ENCODE measurements at places on chromosomes 13 and 19.

DNA sequence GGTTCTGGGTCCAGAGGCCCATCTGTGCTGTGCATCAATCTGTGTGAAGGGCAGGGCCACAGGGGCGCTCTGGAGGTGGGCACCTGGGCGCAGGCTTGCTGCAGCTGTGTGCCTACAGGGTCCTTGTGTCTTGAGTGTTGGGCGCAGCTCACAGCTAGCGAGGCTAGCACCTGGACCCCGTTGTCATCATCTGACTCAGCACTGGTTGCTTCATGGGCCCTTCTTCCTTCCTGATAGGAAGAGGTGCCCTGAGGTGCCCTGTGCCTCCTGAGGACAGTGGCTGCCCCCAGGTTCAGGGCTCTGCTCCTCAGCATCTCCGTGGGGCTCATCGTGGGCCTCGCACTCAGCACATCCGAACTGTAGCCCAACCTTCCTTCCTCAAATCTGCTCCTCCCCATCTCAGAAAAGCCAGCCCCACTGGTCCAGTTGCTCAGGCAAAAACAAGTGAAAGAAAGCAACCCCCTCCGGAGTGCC, 54.8 kb downstream of the GATAD2A start:
- peak; percentile 34 for DNase-seq

DNA sequence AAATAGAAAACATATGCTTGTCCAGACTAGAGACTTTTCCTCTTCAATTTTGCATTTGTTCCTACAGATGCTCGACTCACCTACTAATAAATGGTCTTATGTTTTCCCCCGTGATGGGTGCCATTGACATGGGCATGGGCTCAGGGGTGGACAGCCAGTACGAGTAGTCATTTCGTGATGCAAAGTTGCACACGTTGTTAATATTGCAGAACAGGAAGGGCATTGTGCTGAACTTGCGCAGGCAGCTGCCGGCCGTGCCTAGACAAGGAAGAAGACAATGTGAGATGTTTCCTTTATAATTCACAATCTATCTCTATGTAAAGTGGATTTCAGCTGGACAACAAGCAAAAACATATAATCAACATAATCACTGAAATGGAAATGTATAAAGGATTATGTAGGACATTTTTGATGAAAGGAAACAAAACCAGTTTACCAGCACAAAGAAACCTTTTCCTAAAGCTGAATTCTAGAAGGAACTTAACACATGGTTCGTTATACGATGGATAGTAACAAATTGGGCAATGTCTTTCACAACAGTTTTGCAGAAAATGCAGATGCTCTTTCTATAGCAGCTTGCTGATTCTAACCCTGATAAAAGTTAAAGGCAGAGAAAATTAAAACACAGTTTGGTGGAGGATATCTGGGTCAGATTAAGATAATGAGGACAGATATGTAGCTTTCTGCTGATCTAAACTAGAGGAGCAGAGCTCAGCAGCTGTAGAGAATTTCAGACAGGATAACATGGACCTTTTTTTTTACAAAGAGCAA, 145.7 kb downstream of the COL4A1 start:
- no peak for DNase-seq

GRCh38 chr13:31322702-31323405, 123.1 kb downstream of the B3GLCT start:
- DNase-seq, result no peak

GRCh38 chr19:16415806-16416205, 56.0 kb downstream of the EPS15L1 start:
- DNase-seq, result no peak

- no peak for DNase-seq
These were observed 404 bp downstream of the C19orf44 start for GRCh38 chr19:16496613-16496983.

GRCh38 chr19:2650515-2650914, 52.0 kb downstream of the GNG7 start:
- no peak for DNase-seq

DNA sequence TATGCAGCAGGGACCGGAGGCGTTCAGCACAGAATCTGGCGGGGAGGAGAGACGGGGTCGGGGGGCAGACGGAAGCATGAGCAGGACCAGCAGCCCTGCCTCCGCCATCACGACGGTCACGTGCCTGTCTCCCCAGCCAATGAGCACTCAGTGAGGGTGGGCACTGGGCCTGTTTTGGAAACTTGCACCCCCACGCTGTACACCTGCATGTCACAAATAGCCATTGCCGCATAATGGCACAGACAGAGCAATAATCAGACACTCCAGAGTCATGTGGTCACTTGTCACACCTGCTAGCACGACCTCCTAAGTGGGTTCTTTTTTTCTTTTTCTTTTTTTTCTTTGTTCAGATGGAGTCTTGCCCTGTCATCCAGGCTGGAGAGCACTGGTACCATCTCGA, 8.8 kb downstream of the ERCC2 start:
- DNase-seq, result no peak

- DNase-seq, result no peak
These were observed 29.8 kb upstream of the KATNAL1 start for GRCh38 chr13:30337061-30337610.

- no peak for DNase-seq
These were observed 14.8 kb downstream of the BRD4 start for GRCh38 chr19:15317392-15318071.

GRCh38 chr19:1683869-1684572, 31.6 kb upstream of the TCF3 start:
- DNase-seq, result no peak

DNA sequence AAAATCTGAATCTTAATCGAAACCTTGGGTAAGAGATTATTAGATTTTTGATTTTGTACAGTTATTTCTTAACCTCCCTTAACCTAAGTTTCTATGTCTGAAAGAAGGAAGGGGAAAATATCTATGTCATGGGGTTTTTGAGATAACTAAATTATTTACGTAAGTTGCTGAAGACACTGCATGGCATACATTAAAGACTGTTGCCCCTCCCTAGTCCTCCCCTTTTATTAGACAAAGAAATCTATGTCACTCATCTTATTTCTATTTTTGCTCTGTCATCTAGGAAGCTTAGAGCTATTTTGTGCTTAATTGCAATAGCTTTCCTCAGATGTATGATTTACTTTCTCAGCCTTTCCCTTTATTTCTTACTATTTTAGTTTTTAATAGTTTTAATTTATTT, 15.0 kb downstream of the COG6 start:
- no peak for DNase-seq

GRCh38 chr19:1417681-1418495, 10.5 kb downstream of the DAZAP1 start:
- no peak for DNase-seq

DNA sequence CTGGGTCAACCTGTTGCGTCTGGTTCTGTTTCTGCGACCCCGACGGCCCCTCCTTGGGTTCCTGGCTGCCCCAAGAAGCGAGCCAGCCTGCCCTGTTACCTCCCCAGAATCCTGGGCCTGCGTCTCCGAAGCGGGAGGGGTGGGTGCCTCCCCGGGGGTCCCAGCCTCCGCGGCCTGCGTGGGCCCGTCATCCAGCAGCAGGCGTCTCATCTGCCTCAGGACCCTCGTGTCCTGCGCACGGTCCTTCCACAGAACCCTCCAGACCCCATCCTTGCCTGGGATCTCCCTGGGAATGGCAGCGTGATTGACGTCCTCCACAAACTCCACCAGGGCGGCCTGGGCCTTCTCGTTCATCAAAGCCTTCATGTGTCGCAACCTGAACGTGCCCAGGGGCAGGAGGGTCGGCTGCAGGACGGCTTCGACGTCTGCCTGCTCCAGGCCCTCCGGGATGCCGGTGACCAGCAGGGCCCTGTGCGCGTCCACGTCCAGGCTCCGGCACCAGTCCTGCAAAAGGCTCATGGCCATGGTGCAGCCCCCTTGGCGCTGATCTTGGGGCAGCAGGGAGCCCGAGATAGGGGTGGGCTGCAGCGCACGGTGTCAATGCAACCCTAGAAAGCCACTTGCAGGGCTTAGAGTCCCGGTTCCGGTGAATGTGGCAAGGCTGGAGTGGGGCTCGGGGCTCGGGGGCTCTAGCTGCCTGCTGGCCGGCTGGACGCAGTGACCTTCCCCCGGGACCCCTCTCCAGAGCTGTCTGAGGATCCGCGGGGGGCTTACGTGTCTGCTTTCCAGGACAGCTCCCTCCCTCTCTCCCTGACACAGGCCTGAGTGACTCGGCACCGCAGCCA, 504 bp downstream of the PNMA8B start:
- no peak for DNase-seq

DNA sequence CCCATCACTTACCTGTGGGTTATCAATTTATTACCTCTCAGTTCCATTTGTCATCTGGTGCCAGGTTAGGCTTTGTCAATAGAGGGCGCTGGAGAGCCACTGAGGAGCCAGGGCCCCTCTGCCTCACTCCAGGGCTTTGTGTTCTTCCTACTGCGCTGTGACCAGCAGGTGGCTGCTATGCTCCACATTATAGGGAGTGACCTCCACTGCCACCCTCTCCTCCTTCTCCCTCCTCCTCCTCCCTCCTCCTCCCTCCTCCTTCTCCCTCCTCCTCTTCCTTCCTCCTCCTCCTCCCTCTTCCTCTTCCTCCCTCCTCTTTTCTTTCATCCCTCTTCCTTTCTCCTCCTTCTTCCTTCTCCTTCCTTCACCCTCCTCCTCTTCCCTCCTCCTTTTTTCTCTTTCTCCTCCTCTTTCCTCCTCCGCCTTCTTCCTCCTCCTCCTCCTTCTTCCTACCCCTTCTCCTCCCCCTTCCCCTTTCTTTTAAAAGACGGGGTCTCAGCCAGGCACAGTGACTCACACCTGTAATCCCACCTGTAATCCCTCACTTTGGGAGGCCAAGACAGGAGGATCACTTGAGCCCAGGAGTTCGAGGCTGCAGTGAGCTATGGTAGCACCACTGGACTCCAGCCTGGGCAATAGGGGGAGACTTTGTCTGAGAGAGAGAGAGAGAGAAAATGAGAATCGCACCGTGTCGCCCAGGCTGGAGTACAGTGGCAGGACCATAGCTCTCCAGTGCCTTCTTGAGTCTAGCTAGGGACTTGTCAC, 10.3 kb upstream of the ZBTB32 start:
- DNase-seq, result peak; percentile 91

GRCh38 chr19:10431254-10431942, 11.1 kb downstream of the PDE4A start:
- no peak for DNase-seq

GRCh38 chr19:18675779-18676178, 7.7 kb upstream of the CRTC1 start:
- DNase-seq, result no peak

GRCh38 chr13:42445354-42445753, 128.6 kb upstream of the TNFSF11 start:
- no peak for DNase-seq

- no peak for DNase-seq
These were observed 717 bp downstream of the EEF2 start for GRCh38 chr19:3984584-3984907.
